HT-29 (cell line): ENCODE measurements at places on chromosomes 5 and 9.
A peak's percentile ranks its signal among the peaks of the same experiment; 100 is the strongest.

GRCh38 chr5:119332208-119332607 lies 23.6 kb upstream of the TNFAIP8 start:
- DNase-seq, result no peak

GRCh38 chr5:168162464-168162863 lies 129.0 kb upstream of the WWC1 start:
- no peak for DNase-seq

DNA sequence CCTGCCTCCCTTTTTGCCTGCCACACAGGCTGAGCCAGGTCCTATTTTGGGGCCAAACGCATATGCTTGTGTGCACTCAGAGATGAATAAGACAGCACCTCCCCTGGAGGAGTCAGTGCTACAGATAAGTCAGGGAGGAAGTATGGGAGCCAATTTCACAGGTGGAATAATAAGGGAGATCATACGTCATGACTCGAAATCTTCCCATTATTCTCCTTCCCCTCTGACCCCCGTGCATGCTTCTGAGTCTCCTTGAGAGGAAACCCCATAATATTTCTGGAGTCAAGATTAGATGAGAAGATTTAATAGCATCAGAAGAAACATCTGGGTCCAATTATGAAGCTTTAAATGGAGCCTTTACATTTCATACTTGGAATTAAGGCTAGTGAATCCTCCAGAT lies 15.1 kb upstream of the ZCCHC7 start:
- no peak for DNase-seq

GRCh38 chr9:109408759-109409462 lies 88.1 kb upstream of the EPB41L4B start:
- no peak for DNase-seq

DNA sequence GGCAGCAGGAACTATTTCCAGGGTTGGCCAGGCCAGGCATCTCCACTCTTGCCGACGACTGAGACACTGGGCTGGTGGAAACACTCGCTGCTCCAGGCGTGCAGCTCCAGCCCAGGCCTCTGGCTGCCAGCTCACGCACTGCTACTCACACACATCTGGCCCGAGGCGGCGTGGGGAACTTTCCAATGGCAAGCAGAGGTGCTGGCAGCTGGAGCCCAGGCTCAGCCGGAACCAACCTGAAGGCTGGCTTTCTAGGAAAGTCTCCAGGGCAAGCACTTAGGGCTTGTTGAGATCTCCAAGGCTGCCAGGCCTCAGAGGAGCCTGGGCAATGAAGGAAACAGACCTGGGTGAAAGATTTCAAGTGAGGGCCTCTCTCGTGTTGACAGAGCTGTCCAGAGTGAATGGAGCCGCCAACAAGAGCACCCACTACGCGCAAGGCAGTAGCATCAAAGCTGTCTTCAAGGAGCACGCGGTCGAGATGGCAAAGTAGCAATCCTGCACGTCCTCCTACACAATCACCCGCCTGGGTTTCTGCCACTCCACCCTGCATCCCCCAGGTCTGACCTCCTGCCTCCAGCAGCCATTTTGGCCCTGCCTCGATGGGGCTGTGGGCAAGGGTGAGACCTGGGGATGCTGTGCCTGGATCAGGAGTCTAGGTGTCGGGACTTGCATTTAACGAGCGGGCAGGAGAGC lies 14.4 kb downstream of the SH3PXD2B start:
- no peak for DNase-seq

DNA sequence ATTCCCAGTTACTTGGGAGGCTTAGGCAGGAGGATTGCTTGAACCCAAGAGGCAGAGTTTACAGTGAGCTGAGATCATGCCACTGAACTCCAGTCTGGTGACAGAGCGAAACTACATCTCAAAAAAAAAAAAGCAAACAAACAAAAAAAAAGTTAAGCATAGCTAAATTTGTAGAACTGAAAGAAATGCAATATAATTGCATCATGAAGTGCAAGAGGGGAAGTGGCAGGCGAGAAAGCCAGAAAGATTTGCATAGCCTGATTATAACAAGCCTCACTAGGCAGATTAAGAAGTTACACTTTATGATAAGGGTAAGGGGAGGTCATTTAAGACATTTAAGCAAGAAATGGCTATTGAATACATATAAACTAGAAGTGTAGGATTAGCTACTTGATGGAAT lies 187.1 kb downstream of the EDIL3 start:
- no peak for DNase-seq

DNA sequence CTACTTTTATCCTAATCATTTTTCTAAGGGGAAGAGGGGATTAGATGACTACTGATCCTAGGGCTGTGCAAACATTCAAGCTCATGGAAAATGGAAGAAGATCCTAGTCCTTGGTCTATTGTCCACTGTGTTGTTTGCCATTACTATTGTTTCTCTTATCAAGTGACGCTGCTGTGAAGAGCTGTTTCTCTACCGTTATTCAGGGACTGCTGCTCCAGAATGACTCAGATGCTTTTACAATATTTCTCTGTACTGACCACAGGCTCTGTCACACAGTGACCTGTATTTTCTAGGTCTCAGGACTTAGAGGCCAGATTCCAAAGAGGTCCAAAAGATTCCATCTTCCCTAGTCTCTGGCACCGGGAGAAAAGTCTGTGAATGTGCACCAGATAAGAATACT lies 159.5 kb upstream of the CHD1 start:
- no peak for DNase-seq

GRCh38 chr5:56384186-56384585 lies 151.1 kb upstream of the ANKRD55 start:
- DNase-seq, result no peak

GRCh38 chr5:75663579-75664284 lies 52.5 kb downstream of the ANKDD1B start:
- no peak for DNase-seq

GRCh38 chr5:94243612-94244011 lies 374.8 kb downstream of the KIAA0825 start:
- no peak for DNase-seq

DNA sequence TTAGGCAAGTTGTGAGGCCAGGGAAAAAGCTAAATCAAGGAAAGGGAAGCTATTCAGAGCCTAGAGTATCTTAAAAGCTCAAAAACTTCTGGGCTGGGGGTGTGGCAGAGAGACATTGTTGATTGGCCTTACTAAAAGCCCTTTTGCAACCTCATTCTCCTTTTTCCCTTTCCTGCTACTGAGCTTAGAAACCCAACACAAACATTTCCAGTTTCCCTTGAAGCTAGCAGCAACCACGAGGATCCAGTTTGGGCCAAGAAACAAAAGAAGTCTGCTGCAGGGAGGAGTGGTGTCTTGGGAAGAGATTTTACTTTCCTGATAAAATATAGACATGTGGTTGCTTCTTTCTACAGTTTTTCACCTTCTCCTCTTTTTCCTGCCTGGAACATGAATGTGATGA lies 135.5 kb upstream of the KLF9 start:
- no peak for DNase-seq

DNA sequence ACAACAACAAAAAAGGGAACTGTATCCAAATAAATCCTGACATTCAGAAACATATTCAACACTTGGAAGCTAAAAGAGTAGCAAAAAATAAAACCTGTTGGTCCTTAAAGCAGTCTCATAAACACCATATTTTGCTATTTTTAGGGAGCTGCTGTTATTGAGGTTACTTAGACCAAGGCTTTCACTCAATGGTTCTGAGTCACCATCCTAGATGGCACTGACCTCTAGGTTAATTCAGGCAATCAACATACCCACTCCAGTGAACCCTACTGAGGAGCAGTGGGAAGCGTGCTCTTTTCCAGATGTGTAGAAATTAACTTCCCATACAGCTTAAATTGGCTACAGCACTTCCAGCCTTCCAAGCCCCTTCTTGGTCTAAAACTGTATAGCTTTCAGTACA lies 5.2 kb downstream of the GNAQ start:
- DNase-seq, result no peak

DNA sequence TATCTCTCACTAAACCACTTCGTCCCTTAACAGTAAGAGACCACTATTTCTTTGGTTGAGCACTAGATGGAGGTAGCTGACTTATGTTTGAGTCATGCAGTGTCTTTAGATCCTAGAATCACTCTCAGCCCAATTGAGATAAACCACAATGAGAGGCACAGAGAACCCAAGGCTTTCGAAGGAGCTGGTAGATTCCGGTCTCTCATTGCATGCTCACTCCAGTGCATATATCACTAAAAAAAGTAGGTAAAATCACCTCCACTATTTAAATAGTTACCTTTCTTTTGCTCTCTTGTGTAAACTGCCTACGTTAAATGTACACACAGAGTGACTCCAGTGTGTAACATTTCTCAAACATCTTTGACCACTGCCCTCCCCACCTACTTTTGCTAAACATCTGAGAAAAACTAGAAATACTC lies 27.6 kb downstream of the ACTL7A start:
- peak; percentile 25 for DNase-seq
